Activated CD8-positive, alpha-beta memory T cell treated with anti-CD3 and anti-CD28 coated beads for 4 hours (primary cell): ENCODE measurements at places on chromosomes 3 and 15.

DNA sequence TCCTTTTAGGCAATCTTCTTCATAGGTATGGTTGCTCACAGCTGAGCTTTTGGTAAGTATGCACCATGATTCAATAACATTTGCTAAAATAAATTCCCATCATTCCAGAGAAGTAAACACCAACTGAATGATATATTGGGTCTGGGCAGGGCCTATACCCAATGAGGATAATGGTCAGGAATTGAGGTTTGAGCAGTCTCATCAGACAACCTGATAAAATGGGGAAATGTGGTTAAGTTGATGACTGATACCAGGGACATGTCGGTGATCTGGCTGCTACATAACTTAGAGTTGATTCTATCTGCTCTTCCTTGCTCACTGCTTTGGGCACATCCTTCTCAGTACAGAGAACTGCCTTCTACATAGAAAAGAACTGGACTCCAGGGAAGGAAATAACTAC, 92.9 kb downstream of the GPR156 start:
- DNase-seq = no peak

DNA sequence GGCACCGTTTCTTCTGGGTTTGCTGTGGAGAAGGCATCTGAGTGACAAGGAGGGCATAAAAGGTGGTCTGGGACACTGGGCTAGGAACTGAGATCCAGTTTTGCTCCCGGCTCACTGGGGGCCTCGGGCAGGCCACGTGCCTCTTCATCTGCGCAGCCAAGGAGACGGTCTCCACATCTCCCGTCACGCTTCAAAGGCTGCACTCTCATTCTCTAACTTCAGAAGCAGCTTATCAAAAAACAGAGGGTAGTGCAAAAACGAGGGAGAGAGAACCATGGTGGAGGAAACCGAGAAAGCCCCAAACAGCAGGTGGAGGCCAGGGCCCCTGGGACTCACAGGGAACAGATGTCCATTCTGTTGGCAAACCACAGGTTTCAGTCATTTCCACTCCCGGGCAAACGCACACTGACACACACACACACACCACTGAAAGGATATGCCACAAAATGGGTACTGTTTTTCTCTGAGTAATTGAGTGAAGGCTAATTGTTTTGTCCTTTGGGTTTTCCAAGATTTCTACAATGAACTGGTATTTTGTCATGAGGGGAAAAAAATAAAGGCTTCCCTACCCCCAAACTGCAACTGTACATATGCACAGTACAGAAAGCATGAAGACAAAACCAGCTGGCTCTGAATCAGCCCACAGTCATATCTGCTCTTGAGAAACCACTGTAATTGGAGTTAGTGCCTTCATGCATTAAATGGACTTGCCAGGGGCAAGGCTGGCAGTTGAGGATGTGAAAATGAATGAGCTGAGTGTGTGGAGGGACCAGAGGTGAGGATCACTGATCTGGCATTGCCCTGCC, 71.9 kb downstream of the MGLL start:
- DNase-seq = no peak

- no peak for DNase-seq
Measured at GRCh38 chr15:77349666-77350065, 70.2 kb downstream of the PEAK1 start.

DNA sequence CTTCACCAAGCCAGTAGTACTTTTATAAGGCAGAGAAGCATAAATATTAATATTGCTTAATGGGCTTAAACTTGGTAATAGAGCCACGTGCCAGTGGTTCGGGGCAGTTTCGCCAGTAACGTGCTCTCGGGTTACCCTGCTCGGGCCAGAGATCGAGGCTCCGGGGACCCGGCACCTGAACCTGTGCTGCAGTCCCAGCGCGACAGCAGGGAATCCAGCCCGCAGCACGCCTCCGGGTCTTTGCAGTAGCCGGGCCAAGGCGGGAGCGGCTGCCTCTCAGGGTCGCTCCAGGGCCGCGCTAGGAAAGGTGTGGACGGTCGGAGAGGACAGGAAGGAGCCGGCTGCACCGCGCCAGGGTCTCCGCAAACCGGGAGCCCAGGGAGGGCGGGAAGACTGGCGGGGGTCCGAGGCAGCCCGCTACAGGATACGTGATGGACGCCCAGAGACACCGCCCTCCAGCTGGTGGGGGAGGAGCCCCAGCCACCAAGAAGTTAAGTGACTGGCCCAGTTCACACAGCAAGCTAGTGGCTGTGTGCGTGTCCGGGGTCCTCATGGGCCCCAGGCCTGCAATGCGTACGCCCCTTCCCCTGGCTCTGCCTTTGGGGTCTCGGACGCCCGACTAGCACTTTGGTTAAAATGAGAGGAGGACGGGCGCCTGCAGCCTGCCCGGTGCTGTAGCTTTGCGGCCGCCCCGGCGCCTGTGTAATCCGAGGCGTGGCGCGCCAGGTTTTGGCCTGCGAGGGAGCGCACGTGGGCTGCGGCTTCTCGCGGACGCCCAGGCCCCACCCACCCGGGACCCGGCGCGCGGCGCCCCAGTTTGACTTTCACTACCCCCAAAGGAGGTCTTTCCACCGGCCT, 1.2 kb upstream of the PDE8A start:
- DNase-seq = peak; percentile 74

DNA sequence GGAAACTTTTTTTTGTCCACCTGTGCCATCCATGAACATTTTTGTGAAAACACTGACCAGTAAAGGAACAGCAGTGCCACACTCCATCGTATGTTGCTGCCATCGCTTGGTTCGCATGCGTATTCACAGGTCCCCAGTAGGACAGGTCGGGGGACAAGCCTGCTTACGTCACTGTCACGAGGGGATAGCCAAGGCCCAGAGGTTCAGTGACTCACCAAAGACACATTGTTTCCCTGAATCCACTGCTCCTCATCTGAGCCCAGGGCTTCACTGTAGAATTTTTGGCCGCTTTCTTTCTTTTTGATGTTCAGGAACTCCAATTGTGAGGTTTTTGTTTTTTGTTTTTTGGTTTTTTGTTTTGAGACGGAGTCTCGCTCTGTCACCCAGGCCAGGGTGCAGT, 5.9 kb downstream of the ADPRH start:
- DNase-seq = no peak

- no peak for DNase-seq
Measured at GRCh38 chr3:131922356-131922755, 112.5 kb downstream of the CPNE4 start.

GRCh38 chr15:95450413-95450812, 880.1 kb upstream of the NR2F2 start:
- DNase-seq = no peak

DNA sequence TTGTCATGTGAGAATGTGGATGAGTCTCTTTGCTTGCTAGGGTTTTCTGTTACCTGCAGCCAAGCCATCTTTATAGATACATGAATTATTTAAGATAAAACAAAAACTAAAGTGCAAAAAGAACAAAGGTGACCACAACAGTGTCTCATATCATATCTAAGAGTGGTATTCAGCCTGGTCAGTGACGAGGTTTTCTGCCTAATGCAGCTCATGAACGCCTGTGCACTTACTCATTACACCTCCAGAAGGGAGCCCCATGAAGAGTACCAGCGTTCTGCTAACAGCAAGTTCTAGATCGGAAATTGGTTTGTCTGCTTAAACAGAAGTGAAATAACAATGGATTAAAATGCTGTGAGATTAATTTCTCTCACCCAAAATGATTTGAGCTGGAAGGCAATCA, 19.2 kb downstream of the PXYLP1 start:
- no peak for DNase-seq

- no peak for DNase-seq
Measured at GRCh38 chr15:71455107-71455506, 339.8 kb downstream of the THSD4 start.

DNA sequence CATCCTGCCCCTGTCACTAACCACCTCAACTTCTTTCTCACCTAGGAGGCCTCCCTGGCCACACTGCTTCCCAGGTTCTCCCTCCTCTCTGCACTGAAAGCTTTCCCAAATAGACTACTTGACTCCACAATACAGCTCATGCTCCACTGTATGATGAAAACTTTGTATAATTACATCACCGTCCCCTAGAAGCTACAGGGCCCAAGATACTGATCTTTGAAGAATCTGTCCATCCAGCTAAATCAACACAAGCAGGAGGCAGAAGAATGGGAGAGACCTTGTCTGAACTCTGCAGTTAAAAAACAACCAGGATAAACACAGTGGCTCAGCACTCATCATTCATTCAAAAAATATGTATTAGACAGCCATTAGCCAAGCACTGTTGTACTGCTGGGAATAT, 26.4 kb upstream of the RPS17 start:
- DNase-seq = no peak

DNA sequence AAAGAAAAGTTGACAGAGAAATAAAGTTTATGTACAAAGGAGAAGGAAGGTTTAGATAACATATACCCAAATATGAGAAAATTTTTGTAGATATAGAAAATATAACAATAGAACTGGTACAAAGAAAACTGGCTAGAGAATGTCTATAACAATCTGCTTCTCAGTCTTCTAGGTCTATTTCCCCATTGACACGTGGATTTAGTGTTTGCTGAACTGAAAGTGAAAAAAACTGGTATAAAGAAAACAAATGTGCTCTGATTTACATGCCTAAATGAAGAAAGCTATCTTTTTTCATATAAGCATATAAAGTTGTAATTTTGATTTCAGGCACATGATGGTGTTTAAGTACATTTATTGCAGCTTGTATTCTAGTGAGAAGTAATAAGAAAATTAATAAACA, 9.8 kb downstream of the KCNMB2 start:
- no peak for DNase-seq

DNA sequence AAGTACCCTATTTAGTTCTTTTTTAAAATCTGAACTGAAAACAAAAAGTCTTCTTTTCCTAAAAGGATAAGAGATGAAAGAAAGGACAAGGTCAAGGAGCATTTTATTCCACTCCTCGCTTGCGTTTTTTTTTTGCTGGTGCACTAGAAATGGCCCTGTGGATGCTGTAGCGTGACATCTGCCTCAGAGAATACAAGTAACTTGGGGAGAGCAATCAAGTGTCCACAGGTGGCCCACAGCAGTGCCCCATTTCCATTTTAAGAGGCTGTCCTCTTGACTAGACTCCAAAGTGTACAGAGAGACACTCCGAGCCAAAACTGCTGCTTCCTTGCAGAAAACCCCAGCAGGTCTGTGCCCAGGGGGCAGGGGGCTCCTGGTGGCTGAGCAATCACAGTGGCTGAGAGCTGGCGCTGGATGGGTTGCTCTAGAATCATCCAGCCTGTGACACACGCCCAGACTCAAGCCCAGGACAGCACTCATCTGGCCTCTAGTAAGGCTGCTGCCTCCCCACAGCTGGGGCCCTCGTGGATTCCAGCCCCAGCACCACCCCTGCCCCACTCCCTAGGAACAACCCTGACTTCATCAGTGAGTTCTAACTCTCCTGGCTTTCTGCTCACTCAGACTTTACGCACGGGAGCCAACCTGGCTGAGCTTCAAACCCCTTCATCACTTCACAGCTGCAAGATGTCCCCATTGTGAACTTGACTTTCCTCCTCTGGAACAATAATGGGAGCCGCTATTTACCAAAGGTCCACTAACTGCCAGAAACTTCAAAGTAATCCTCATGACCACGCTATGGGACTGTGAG, 71.1 kb upstream of the SPATA12 start:
- no peak for DNase-seq
